ENCODE measurements at places on chromosomes 12 and 14. TPM values are rescaled to one million over a fixed set of nuclear protein-coding genes. Genes with fewer than 3 reads are reported as not detected.

The ADAMTS20 gene
- not detected for total RNA-seq

The SARNP gene
- total RNA-seq, result 96.8 TPM

The SERPINA9 gene
- total RNA-seq, result not detected

The BRI3BP gene
- total RNA-seq, result 21.9 TPM

The ERGIC2 gene
- total RNA-seq, result 75.5 TPM

The SPPL3 gene
- total RNA-seq, result 21.3 TPM

The SDR9C7 gene
- not detected for total RNA-seq

The PCED1B gene
- 44.3 TPM for total RNA-seq

The STXBP6 gene
- not detected for total RNA-seq

The PAPLN gene
- total RNA-seq, result 1.8 TPM

The HOXC12 gene
- total RNA-seq, result not detected

The GOLGA5 gene
- total RNA-seq, result 19.7 TPM

Measured in activated CD8-positive, alpha-beta memory T cell treated with anti-CD3 and anti-CD28 coated beads, Interleukin-2, amount 10 ng/mL, durations not matched to agents 7 days and 5 days (primary cell).